GM06990 (cell line): ENCODE measurements at places on chromosomes 16 and 17.
A peak's percentile ranks its signal among the peaks of the same experiment; 100 is the strongest.

- no peak for DNase-seq
Observed at GRCh38 chr16:69413045-69413664, 11.3 kb upstream of the CYB5B start.

GRCh38 chr17:11719856-11720255 lies 121.6 kb downstream of the DNAH9 start:
- no peak for DNase-seq

GRCh38 chr16:4273858-4274311 lies 1.1 kb upstream of the TFAP4 start:
- DNase-seq: peak; percentile 77

DNA sequence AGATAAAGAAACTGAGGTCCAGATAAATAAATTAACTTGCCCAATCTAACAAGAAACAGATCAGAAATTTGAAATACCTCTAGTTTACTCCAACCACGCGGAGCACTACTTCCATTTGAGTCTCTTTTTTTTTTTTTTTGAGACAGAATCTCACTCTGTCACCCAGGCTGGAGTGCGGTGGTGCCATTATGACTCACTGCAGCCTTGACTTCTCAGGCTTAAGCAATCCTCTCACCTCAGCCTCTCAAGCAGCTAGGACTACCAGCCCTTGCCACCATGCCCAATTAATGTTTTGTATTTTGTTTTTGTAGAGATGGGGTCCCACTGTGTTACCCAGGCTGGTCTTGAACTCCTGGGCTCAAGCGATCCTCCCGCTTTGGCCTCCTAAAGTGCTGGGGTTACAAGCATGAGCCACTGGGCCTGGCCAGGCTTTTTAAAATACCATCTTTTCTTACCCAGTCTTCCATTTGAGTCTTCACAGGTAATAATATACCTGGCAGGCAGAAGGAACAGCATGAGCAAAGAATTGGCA lies 3.3 kb upstream of the NACA2 start:
- no peak for DNase-seq

DNA sequence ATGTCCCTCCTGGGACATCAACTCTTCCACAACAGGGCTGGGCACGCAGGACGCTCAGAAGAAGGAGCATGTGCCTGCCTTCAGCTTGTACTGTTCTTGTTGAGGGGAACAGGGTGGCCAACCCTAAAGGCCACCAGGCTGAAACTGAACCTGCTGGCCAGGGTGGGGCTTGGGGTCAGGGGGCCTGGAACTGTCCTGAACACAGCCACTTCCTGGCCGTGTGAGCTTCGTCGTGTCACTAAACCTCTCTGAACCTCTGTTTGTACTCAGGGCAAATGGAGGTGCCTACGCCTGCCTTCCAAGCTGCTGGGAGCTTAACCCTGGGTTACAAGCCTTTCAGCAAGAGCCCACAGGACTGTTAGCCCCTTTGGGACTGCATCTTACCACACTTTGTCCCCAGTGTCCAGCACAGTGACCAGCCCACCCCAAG lies 6.7 kb downstream of the ARHGAP27 start:
- no peak for DNase-seq

DNA sequence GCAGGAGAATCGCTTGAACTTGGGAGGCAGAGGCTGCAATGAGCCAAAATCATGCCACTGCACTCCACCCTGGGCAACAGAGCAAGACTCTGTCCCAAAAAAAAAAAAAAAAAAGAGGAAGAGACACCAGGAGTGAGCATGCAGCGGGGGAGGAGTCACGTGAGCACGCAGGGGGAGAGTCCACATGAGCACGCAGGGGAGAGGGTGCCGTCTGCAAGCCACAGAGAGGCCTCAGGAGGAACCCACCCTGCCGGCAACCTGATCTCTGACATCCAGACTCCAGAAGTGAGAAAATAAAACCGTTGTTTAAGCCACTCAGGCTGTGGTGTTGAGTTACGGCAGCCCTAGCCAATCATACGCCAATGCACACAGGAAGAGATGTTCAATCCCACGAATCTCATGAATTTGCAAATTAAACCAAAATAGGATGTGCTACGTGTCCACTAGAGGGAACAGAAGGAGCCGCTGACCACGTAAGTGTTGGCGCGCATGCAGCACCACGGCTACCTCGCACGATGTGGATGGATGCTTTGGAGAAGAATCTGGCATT lies 42.2 kb downstream of the CCDC57 start:
- DNase-seq: no peak

DNA sequence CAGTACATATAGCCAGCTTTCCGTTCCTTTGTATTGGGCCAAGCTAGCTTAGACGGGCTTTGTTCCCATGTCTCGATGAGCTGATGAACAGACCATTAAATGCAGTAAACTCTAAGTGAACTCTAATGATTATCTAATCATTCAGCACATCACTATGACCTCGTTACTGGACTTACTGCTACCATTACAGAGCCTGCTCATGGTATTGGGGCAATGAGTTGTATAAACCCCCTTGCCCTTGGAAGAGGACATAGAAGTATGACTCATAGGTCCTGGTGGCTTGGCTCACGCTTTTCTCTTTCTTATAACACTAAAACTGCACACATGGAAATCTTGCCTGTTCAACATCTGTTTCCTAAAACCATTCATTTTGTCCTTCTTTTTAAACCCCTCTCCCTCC lies 93.6 kb upstream of the DYNLRB2 start:
- no peak for DNase-seq

DNA sequence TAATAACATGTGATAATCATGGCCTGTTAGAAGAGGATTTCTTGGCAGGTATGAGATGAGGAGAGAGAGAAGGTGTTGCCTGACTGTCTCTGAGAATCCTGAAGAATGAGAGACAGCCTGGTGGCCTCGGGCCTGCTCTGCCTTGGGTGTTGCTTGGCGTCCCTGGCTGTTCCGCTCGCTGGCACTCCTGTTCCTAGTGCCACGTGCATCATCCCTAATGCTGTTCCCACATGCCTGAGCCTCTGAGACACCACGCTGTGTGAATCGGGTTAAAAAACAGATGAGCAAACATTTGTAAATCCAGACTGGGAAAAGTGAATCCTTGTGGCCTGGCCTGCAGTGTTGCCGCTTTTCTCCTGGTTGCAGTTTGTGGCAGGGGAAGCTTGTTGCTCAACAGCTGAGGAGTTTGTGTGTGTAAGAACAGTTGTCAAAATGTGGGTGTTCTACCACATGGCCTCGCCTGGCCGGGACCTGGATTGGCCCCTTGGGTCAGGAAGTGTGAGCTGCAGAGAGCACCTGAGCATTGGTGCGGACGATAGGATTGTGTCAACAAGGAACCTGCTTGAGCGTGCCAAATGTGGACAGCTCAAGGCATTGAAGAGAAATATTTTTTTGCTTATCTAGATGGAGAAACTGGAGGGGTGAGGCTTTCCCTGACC lies 22.0 kb downstream of the UBN1 start:
- DNase-seq: no peak

DNA sequence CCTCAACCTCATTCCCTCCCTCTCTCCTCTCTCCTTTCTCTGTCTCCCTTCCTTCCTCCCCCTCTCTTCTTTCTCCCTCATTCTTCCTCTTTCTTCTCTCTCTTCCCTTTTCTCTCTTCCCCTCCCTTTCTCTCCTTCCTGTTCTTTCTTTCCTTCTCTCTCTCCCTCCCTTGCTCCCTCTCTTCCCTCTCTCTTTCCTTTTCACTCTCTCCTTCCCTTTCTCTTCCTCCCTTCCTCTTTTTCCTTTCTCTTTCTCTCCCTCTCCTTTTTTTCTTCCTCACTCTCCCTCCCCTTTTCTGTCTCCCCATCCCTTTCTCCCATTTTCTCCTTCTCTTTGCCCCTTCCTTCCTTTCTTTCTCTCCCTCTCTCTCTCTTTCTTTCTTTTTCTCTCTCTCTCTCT lies 7.9 kb upstream of the ELAC2 start:
- DNase-seq: no peak

DNA sequence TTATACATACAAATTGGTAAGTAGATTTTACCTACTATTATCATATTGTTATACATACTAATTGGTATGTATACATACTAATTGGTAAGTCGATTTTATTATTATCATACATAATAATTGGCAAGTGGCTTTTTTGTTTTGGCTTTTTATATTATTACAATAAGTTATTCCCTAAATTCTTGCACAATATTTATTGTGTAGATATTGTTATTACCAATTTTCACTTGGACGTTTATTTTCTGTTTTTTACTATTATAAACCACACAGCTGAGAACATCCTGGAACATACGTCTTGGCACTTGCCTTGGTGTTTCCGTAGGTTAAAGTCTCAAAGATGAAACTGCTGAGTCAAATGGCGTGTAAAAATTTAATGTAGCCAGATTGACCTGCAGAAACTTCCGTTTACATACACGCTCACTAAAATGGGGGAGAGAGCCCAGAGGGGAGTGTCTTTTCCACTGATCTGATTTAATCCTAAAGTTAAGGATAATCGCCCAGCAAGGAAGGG lies 18.9 kb downstream of the GNGT2 start:
- no peak for DNase-seq

DNA sequence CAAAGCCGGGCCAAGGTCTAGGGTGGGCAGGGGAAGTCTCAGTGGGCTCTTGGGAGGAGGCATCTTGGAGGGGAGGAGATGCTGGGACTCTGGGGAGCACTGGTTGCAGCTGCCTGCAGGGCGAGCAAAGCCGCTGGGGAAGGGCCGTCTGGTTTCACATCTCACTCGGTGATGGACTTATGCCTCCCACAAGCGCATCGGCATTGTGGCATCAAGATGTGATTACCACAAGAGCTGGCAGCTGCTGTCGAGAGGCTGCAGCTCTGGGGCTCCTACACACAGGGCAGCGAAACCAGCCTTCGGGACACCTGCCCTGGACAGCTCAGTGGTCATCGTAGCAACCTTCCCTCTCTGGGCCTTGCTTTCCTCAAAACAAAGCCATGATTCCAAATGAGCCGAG lies 3.1 kb upstream of the KCNJ12 start:
- no peak for DNase-seq

DNA sequence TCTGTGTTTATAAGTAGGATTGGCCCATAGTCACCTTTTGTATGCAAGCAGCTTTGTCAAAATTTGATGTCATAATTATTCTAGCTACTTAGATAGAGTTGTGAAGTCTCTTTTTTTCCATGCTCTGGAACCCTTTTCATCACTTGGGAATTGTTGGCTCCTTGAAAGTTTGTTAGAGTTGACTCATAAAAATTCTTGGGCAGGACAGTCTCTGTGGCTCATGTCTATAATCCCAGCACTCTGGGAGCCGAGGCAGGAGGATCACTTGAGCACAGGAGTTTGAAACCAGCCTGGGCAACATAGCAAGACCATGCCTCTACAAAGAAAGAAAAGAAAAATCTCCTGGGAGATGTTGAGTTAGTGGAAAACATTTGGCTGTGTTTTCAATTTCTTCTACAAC lies 45.7 kb upstream of the MRC2 start:
- no peak for DNase-seq

DNA sequence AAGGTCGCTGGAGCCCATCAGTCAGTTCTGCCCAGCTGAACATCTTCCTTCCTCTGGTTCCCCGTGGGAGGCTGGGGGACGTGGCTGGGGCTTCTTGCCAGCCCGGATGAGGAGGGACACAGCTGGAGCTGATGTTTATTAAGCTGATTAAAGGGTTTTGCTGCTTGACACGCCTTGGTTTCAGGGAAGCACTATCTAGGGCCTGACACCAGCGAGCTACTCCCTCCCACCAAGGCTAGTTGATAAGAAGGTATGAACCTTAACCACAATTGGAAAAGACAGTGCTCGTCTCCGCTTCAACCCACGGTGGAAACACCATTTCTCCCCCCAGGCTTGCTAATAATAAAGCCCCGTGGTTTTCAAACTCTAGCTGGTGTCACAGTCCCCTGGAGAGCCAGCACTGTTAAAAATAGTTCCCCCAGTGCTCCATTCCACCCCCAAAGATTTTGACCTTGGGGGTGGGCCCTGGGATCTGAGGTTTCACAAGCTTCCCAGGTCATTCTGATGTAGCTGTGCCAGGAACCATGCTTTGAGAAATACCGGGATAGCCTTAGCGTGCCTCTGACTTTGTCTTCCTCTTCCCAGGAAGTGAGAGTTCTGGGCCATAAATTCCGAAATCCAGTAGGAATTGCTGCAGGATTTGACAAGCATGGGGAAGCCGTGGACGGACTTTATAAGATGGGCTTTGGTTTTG lies 5.5 kb downstream of the DHODH start:
- no peak for DNase-seq

GRCh38 chr17:47732399-47733046 lies 513 bp upstream of the TBX21 start:
- no peak for DNase-seq

DNA sequence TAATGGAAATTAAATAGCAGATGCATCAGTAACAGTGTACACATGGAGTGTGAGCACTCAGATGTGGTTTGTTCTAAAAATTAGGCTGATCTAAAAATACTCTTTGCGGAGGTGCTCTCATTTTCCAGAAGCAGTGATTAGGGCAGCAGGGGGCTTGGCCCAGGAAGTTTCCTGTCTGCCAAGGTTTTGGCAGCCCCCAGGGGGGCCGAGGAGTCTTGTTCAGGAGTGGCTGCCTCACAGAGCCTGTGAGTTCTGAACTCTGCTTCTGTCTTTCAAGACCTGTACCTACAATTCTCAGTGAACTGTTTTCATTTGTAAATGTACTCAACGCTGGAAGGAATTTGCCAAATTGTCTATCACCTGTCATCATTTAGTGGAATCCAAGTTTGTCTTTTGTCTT lies 388.4 kb upstream of the CDH11 start:
- no peak for DNase-seq

DNA sequence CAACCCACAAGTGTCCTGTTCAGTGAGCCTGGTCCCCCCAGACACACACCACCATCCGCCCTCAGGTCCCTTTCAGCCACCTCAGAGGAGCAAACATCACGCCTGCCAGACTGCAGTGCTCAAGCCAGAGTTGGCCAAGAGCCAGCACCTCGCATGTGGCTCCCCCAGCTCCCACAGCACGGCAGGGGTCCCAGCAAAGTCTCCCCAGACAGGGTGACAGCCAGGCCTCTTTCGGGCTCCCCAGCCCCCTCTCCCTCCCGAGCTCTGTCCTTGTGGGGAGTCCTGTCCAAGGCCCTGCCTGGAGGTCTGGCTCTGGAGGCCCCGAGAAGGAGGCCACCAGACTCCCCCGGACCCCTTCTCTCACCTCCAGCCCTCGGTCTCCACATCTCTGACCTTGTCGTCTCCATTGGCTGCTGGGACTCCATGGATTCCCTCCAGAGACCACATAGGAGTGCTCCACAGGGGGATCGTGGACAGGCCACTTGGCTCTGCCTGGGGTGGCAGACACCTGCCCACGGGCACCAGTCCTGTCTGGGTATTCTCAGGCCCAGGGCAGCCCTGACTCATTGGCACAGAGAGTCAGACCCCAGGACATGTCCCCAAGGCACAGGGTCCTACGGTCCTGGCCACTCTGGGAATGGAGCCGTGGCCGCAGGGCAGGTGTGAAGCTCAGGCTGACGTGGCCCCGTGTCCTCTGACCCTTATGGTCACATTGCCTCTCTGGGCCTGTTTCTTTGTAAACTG lies 1.8 kb upstream of the MYADML2 start:
- DNase-seq: no peak
